ENCODE measurements at places on chromosomes 4 and X.
A peak's percentile ranks its signal among the peaks of the same experiment; 100 is the strongest.

DNA sequence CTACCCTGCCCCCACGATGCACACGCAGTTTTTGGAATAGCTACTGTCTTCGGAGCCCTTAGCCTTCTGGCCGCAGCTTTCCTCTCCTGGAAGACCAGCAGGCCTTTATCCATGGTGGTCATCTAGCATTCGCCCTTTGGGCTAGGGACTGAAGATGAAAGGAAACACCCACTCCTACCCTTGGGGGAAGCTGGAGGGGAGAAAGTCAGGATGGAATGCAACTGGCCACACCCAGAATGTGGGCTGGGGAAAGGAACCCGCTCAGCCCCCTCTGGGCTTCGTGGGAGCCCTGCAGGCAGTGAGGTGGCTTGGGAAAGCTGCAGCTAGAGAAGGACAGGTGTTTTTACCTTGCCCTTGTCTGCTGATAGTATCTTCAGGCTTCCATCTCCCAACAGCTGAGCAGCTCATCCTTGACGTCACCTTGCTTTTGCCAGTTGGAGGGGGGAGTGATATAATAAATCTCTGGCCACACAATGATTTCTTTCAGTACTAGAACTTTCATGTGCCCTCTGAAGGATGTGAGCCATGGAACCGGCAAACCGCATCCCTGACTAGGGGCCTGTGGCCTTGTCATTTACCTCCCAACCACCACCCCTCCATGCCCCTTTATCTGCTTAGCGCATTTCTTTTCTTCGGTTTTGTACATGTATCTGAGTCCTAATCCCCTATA, 59.0 kb downstream of the ELF4 start:
- no peak overlapping the region for H3K4me3 ChIP-seq
- H3K4me1 ChIP-seq, result no peaks in the 10 kb centered on the region
- H3K27me3 ChIP-seq, result peaks cover 38% of the 10 kb centered on the region

DNA sequence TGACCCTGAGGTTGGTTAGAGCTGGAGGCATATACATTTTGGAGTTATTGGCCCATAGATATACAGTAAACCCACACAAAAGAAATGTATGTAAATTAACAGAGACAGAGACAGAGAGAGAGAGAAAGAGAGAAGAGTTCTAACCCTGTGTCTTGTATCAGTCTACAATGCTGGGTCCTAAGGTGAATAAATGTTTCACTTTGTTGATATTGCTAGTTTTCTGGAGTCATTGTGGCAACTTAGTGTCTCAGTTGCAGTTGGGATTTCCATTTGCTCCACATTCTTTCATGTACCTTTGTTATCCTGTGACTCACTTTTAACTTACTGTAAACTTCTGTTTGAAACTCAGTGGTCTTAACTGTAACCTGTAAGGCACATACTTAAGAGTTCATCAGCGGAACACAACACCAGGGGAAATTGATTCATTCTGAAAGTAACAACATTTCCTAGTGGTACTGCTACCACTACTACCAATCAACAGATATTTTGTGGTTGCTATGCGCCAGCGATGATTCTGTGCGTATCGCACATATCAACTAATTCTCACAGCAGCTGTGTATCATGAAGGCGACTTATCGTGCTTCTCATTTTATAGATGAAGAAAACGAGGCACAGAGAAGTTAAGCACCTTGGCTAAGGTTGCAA, 38.5 kb upstream of the ETDA start:
- H3K4me1 ChIP-seq, result no peaks in the 10 kb centered on the region
- no peaks in the 10 kb centered on the region for H3K36me3 ChIP-seq
- no peak for DNase-seq
- no peak overlapping the region for H3K4me3 ChIP-seq
- no peak overlapping the region for H3K27ac ChIP-seq
- H3K27me3 ChIP-seq, result peaks cover 55% of the 10 kb centered on the region

DNA sequence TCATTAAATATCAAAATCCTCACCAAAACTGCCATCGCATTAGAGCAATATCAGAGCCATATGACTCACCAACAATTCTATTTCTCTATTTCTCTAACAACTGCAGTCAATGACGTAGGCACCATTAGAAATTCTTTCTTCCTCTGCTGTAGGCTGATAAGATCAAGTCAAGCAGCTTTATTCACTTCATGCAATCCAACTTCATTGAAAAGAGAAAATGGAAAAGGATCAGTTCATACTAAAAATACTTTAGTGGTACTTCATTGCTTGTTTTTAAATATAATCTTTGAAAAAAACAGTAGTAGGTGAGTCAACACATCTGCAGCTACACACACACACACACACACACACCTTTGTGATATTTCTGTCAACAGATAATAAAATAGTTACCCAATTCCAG, 345.3 kb upstream of the TENM3 start:
- no peak overlapping the region for H3K4me3 ChIP-seq
- peak; percentile 28 for DNase-seq
- no peaks in the 10 kb centered on the region for H3K36me3 ChIP-seq

- H3K27me3 ChIP-seq, result no peaks in the 10 kb centered on the region
- peak within 1 kb of the TSS; percentile 59 for H3K27ac ChIP-seq
- H3K4me1 ChIP-seq, result peaks cover 12% of the 10 kb centered on the region
- H3K4me3 ChIP-seq, result peak within 1 kb of the TSS; percentile 55
- no peaks in the 10 kb centered on the region for H3K36me3 ChIP-seq
- peak; percentile 14 for DNase-seq
Measured at GRCh38 chrX:30653415-30654131, at the start of gene GK. Gene GK (plus strand): TSS chrX:30653423. CDS start chrX:30653538, 115 bp downstream.

GRCh38 chr4:6986072-6986780, 56.9 kb upstream of the TADA2B start:
- no peaks in the 10 kb centered on the region for H3K27me3 ChIP-seq
- H3K4me1 ChIP-seq, result peaks cover 37% of the 10 kb centered on the region
- DNase-seq, result peak; percentile 40
- peak overlapping the region; percentile 95 for H3K27ac ChIP-seq

DNA sequence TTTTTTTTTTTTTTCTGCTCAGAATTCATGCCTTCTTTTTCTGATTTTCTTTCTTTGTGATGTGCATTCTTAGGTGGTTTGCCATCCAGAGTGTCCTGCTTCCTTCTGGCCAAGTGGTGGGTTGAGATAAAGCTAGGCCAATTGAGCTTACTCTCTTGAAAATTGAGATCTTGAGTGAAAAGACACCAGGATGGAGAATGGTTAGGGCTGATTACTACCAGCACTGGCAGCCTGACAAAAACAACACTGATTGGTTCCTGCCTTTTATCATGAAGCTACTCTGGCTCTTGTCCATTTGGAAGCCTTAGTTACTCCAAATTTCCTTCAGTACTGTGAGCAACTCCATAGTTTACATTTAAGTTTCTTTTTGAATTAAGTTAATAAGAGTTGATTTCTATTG, 404.0 kb downstream of the PPARGC1A start:
- H3K36me3 ChIP-seq, result no peaks in the 10 kb centered on the region
- H3K4me3 ChIP-seq, result no peak overlapping the region
- H3K27ac ChIP-seq, result no peak overlapping the region
- peak; percentile 50 for DNase-seq
- peaks cover 19% of the 10 kb centered on the region for H3K4me1 ChIP-seq
